Aorta (tissue), 5 donors: ENCODE measurements at places on chromosomes 7 and 10. TPM values are rescaled to one million over a fixed set of nuclear protein-coding genes. Genes with fewer than 3 reads are reported as not detected.

Gene NDUFB8
- 127 TPM for total RNA-seq

Gene MTPN
- 92.6 TPM for total RNA-seq

GRCh38 chr10:90042075-90042474, 340.7 kb downstream of the KIF20B start:
- no peak overlapping the region for H3K27ac ChIP-seq
- no peaks in the 10 kb centered on the region for H3K27me3 ChIP-seq
- no peaks in the 10 kb centered on the region for H3K36me3 ChIP-seq
- H3K4me3 ChIP-seq, result no peak overlapping the region

GRCh38 chr10:75000748-75001321, 110.6 kb upstream of the SAMD8 start:
- no peak for DNase-seq
- peaks cover under 1% of the 10 kb centered on the region for H3K36me3 ChIP-seq
- H3K4me1 ChIP-seq, result no peaks in the 10 kb centered on the region

- DNase-seq, result no peak
- H3K36me3 ChIP-seq, result no peaks in the 10 kb centered on the region
Observed at GRCh38 chr7:150947761-150948651, 30.1 kb downstream of the KCNH2 start.
